Stimulated activated naive CD4-positive, alpha-beta T cell treated with Interleukin-2 at 50 U/mL for 16 hours (primary cell): ENCODE measurements at places on chromosomes 5 and 9.

DNA sequence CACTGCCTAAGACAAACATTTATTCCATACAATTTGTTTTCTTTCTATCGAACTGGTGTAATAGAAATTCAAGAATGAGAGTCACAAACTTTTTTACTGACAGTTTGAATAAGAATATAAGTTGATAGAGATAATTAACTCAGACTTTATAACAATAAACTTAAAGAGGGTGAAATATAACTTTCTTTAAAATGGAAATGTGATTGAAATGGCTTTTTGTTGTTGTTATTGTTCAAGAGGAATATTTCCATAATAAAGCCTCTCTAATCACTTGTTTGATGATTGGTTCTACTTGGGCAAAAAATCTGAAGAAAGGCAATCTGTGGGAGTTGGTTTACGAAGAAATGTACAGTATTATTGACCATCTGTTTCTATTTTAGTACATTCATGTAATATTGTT is 79.3 kb downstream of the ST8SIA4 start:
- no peak for DNase-seq

- DNase-seq: no peak
Observed at GRCh38 chr5:99929067-99929805, 605.9 kb upstream of the FAM174A start.

GRCh38 chr5:106167766-106168165 is 1503.0 kb downstream of the EFNA5 start:
- no peak for DNase-seq

GRCh38 chr9:125683486-125683885 is 23.5 kb downstream of the MAPKAP1 start:
- DNase-seq: no peak

DNA sequence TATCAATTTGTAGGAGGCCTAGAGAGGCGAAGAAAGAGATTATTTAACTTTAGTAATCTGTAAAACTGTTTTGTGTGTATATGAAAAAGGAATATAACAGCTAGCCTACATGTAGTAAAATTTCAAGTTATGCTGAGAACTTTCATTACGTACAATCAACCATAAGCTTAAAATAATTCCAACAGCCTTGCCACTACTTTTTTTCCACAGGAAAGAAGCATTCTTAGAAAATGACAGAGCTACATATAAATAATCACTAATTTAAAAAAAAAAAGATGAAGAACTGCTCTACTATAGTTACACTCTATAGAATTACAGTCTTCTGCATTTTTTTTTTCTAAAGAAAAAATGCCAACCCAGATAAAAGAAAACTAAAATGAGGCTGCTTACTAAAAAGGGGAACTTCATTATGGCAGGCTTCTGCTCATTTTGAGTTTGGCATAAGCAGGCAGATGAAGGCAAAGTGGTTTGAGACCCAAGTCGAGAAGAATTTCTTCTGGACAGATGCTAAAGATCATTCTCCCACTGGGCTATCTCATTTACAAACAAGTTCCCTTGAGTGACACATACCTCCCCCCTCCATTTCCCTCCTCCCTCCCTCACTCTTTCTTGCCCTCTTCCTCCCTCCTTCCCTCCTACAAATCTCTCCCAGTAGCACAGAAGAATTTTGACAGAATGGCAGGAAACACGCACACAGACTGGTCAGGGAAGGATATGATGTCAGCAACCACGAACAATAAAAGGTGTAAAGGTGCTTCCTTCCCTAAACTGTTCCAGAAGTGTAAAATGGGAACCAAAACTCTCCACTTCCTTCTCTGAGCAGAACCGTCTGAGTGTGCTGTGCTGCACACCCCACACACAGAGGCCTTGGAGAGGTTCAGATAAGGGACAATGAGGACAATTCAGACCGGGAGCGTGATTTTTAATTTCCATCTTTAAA is 56.1 kb downstream of the MEF2C start:
- DNase-seq: no peak

GRCh38 chr9:89759572-89759971 is 154.8 kb downstream of the GADD45G start:
- no peak for DNase-seq

- peak; percentile 5 for DNase-seq
Observed at GRCh38 chr9:110626101-110626829, 42.3 kb upstream of the MUSK start.

GRCh38 chr5:77632526-77633206 is 5.8 kb downstream of the OTP start:
- no peak for DNase-seq

- no peak for DNase-seq
Observed at GRCh38 chr9:121566481-121567465, 67.1 kb upstream of the GGTA1 start.

DNA sequence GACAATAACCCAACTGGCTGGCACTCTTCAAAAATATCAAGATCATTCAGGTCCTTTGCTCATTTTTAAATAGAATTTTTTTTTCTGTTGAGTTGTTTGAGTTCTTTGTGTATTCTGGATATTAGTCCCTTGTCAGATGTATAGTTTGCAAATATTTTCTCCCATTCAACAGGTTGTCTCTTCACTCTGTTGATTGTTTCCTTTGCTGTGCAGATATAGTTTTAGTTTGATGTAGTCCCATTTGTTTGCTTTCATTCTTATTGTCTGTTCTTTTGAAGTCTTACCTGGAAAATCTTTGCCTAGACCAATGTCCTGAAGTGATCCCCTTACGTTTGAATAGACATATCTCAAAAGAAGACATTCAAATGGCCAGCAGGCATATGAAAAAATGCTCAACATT is 22.8 kb downstream of the PTTG1 start:
- no peak for DNase-seq

DNA sequence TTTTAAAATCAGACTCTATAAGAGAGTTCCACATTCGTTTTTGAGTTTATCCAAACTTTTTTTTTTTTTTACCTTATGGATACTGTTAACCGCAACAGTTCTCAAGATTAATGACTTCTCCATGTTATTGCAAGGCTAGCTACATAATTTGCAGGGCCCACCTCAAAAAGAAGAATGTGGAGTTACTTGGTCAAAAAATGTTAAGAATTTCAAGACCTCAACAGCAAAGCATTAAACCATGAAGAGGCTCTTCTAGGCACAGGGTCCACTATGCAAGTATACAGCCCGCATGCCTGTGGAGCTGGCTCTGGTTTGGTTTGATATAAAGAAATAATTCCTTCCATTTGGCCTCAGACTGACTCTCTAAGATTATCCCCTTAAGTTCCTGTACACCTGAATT is 133.3 kb upstream of the TLX3 start:
- no peak for DNase-seq

DNA sequence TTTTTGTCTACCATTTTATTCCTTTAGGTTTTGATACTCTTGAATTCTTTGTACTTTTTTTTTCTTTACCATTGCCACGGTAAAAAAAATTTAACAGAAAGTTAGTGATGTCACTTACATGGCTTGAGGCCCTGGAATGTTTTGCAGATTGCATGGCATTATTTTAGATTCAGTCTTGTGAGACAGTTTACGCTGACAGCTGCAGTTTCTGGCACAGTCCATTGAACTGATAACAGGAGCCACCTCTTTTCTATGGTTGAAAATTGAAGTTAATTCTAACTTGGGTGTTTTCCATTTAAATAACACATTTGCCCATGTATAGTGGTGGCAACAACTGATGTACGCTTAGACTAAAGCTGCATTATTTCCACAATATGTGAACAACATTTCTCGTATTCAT is 1028.5 kb downstream of the CDH18 start:
- no peak for DNase-seq

GRCh38 chr9:102047549-102047948 is 309.1 kb upstream of the GRIN3A start:
- DNase-seq: no peak
